NCI-H524 (cell line): ENCODE measurements at places on chromosomes 13 and 19.

DNA sequence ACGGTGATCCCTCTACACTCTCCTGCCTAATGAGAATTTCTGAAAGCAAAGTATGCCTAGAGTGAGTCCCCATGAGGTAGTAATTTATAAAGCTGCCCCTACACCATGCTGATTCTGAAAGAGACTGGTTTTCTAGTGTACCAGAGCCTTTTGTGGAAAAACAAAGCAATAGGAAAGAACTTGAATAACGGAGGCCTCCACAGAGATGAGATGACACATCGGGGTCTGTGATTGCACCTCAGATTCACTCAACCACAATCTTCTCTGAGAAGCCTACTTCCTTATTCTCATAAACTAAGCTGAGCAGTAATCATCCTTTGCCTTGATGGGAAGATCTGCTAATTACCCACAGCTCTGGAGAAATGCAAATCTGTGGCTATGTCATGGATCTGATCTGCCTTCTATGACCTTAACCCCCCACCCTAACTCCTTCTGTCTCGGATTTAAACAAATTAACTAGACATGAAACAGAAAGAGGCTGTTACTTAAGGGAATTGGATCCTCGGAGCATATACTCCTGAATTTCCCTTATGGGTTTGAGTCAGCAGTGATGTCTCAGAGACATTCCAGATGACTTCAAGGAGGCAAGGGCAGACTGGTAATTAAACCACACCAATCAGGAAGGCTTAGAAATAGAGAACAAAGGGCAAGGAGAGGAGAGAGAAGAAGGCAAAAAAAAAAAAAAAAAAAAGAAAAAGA lies 128.0 kb downstream of the DCT start:
- no peak for DNase-seq

DNA sequence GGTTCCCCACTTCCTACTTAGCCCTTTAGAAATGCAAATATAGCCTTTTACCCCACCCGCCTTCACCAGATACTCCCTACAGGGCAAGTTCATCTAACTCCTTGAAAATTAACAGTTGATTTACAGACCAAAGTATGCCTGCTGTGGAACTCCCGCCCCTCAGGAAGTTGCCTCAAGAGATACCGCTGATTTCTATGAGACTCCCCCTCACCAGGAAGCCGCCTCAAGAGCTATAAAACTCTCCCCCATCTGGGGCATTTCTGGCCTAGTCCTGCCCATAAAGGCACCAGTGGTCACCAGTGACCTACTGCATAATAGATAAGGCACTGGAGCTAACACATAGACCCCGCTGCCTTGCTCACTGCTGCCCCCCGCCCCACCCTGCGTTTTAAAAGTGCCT lies 201.7 kb upstream of the UBL3 start:
- DNase-seq = peak; percentile 31

DNA sequence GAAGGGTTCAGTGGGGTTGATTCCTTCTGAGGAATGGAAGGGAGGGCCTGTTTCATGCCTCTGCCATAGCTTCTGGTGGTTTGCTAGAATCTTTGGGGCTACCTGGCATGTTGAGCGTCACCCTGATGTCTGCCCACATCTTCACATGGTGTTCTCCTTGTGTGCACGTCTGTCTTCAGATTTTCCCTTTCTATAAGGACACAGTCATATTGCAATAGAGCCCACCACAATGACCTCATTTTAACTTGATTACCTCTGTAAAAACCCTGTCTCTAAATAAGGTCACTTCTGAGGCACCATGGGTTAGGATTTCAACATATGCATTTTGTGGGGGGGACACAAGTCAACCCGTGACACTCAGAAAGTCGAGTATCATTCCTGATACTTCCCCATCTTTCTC lies 257.9 kb downstream of the COG6 start:
- no peak for DNase-seq

DNA sequence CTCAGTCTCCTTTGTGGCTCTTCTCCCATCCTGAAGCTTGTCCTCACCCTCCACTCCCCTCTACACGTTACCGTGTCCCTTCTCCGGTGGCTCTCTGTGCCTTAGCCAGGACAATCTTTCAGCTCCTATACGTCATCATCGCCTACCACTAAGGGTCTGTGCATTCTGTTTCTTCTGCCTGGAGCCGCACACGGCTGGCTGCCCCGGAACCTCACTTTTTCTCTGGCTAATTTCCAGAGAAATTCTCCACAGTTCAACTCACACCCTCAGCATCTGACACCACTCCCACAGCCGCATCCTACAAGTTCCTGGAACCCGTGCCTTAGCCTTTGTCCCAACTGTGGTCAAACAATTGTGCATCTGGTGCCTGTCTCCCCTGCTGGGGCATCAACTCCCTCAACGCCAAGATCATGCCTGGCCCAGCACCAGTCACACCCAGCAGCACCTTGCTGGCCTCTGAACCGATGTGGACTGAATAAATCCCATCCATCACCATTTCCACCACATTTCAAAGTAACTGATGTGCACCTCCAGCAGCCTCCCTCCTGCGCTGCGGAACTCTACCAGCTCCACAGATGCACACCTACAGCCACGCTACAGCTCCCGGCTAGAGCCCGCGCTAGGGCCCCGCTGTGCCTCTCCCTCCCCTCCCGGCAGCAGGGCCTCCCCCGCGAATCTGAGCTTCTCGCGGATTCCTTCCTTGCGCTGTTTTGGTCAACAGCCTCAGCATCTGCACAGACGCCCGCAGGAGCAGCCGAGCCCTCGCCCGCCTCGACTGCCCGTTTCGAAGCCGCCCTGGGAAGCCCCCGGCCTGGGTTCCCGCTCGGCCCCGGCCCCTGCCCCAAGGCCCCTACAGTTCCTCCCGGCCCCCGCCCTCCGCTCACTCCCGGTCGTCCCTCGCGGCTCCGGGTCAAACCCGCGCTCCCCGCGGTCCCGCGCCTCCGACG lies 689 bp downstream of the DCUN1D2 start:
- no peak for DNase-seq

GRCh38 chr13:53004573-53004972 lies 24.0 kb upstream of the OLFM4 start:
- DNase-seq = peak; percentile 73

GRCh38 chr13:40895227-40896184 lies 106.1 kb downstream of the SLC25A15 start:
- DNase-seq = no peak

- DNase-seq = no peak
These were observed 15.6 kb upstream of the NBEA start for GRCh38 chr13:34926508-34926907.

DNA sequence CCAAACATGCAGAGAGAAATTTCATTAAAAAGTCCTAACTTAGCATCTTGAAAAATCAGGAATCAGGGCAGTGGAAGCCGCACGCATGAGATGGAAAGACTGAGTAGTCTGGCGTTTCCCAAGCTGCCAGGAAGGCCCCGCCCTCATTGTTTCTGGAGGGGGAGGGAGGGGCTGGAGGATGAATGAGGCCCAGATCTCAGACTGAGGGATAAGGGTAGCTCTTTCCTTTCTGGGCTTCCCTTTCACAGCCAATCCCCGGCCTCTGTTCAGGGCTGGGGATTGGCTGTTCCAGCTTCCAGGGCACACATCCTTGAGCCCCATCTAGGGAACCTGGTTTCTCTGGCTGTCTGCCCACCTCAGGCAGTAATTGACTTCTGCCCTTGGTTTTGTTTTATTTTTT lies 7.3 kb downstream of the C19orf53 start:
- no peak for DNase-seq

- DNase-seq = peak; percentile 84
These were observed 11.9 kb upstream of the FRY start for GRCh38 chr13:32019612-32020233.

GRCh38 chr13:103403148-103403740 lies 337.0 kb upstream of the SLC10A2 start:
- no peak for DNase-seq

DNA sequence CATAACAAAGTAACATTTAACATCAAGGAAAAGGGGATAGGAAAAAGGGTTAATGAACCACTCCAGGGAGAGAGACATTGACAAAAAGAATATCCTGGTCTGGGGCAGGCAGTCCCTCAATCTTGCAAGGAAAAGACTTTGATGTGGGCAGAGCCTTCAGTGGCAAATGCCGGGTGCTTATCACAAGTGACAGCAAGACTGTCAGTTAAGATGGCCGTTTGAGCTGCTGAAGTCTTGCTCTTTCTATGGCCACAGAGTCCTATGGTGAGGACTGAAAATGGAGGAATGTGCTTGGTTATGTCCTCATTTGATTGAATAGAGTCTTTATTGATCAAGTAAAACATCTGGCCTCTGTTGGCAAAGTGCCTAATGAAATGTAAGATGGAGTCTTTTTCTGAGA lies 112.1 kb downstream of the B3GLCT start:
- DNase-seq = no peak

DNA sequence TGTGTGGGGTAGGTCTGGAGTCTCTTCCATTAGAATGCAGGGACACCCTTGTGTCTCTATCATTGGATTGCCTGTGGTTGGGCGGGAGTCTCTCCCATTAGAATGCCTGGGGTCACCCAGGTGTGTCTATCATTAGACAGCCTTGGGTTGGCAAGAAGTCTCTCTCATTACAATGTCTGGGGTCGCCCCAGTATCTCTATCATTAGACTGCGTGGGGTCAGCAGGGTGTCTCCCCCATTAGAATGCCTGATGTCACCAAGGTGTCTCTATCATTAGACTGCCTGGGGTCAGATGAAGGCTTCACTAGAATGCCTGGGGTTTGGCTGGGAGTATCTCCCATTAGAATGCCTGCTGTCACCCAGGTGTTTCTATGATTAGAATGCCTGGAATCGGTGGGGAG lies 1539.0 kb downstream of the UQCRFS1 start:
- DNase-seq = no peak

DNA sequence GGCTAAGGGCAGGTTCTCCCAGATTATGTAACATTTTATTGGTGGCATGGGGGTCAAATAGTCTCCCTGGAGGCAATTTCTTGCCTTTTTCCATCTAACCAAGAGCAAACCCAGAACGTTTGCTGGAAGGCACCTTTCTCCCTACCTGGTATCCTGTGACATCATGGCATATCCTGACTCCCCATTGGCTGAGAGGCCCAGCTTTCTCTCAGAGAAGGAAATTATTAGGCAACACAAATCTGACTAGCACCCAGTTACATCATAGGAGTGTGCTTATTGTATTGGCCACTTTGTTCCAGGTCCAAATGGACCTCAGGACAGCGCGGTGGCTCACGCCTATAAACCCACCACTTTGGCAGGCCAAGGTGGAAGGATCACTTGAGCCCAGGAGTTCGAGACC lies 13.0 kb downstream of the NTN5 start:
- no peak for DNase-seq

DNA sequence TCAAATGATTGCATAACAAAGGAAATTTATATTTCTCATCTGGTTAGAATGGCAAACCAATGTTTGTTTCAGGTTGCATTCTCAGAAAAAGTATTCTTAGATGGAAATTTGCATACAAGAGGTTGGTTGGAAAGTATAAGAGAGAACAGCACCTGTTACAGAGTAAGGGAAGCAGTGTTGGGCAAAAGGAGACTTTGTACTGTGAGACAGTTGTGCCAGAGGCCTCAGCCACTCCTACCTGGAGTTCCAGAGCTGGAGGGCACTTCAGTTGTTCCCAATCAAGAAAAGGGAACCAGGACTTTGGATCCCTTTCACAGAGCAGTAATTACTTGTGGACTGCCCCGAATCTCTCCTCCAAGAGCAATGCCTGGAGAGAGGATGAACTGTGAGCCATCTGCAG lies 81.8 kb downstream of the SPRY2 start:
- DNase-seq = no peak

- no peak for DNase-seq
These were observed 14.2 kb upstream of the ZNF492 start for GRCh38 chr19:22619932-22620331.

- no peak for DNase-seq
These were observed 150.6 kb downstream of the GPC6 start for GRCh38 chr13:93377196-93377595.

- no peak for DNase-seq
These were observed 19.8 kb upstream of the KLHL1 start for GRCh38 chr13:70128098-70128497.

GRCh38 chr13:113915012-113915763 lies 51.3 kb upstream of the GAS6 start:
- DNase-seq = no peak

DNA sequence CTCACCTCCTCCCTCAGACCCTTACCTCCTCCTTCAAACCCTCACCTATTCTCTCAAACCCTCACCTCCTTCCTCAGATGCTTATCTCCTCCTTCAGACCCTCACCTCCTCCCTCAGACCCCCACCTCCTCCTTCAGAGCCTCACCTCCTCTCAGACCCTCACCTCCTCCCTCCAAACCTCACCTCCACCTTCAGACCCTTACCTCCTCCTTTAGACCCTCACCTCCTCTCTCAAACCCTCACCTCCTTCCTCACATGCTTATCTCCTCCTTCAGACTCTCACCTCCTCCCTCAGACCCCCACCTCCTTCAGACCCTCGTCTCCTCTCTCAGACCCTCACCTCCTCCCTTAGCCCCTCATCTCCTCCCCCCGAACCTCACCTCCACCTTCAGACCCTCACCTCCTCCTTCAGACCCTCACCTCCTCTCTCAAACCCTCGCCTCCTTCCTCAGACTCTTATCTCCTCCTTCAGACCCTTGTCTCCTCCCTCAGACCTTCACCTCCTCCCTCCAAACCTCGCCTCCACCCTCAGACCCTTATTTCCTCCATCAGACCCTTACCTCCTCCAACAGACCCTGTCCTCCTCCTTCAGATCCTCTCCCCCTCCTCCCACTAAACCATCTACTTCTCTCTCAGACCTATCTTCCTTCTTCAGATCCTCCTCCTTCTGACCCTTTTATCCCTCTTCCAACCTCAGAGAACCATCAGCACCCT lies 2.5 kb upstream of the BCL3 start:
- DNase-seq = no peak

- DNase-seq = no peak
These were observed 52.2 kb downstream of the PEPD start for GRCh38 chr19:33469171-33470039.

DNA sequence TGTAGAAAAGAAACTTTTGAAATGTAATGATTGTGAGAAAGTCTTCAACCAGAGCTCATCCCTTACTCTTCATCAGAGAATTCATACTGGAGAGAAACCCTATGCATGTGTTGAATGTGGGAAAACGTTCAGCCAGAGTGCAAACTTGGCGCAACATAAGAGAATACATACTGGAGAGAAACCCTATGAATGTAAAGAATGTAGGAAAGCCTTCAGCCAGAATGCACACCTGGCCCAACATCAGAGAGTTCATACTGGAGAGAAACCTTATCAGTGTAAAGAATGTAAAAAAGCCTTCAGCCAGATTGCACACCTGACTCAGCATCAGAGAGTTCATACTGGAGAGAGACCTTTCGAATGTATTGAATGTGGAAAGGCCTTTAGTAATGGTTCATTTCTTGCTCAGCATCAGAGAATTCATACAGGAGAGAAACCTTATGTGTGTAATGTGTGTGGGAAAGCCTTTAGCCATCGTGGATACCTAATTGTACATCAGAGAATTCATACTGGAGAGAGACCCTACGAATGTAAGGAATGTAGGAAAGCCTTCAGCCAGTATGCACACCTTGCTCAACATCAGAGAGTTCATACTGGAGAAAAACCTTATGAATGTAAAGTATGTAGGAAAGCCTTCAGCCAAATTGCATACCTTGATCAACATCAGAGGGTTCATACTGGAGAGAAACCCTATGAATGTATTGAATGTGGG lies 19.3 kb downstream of the ZNF583 start:
- DNase-seq = no peak
